Heart right ventricle (tissue), 16 donors: ENCODE measurements at places on chromosomes 7 and 10. TPM values are rescaled to one million over a fixed set of nuclear protein-coding genes. Genes with fewer than 3 reads are reported as not detected.

PAX2 gene
- polyA plus RNA-seq = not detected

NAMPT gene
- 97.8 TPM for polyA plus RNA-seq

- no peak for DNase-seq
- no peaks in the 10 kb centered on the region for H3K36me3 ChIP-seq
- no peak overlapping the region for H3K4me3 ChIP-seq
- H3K27ac ChIP-seq = no peak overlapping the region
Observed at GRCh38 chr7:109844362-109844761, 1246.6 kb upstream of the LRRN3 start.

DNA sequence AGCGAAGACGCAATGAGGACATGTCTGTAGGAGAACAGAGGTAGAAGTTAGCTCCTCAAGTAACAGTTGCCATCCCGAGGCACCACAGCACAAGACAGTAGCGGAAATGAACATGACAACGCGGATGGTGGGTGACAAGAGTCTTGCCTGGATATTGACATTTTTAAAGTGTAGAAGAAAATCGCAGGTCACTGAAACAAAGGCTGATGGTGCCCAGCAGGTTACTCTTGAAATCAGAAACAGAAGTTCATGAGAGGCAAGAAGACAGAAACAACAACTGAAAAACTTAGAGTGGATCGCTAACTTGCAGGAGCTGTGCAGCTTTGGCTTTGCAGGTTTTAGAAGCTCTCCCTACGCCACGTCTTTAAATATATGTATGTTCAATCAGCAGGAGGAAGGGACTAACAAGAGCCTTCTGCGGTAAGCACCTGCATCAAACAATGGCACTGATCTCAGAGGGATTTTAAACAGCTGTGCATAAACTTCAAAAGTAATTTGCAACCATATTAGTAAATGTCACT lies 1.8 kb downstream of the PRKCQ start:
- no peak overlapping the region for H3K4me3 ChIP-seq
- no peaks in the 10 kb centered on the region for H3K36me3 ChIP-seq
- H3K27me3 ChIP-seq = peaks cover 60% of the 10 kb centered on the region
- DNase-seq = no peak

DNA sequence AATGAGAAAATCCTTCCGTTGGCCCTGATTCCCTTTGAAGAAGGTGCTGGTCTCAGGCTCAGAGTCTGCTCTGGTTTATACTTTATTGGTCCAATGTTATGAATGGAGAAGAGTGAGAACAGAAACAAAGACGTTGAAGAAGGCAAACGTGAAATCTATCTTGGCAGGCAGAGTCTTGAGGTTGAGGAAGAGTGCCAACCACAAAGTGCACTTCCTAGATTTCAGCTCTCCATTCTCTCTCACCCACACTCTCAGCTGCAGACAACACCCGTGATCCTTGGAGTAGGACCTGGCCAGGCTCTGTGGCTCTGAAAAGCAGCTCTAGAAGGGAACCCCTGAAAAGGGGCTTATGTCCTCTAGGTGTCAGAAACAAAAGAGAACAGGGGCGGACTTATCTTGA lies 128.9 kb upstream of the PLXNA4 start:
- no peak for DNase-seq
- no peak overlapping the region for H3K4me3 ChIP-seq
- no peaks in the 10 kb centered on the region for H3K36me3 ChIP-seq

- DNase-seq = no peak
- H3K4me3 ChIP-seq = no peak overlapping the region
- no peak overlapping the region for H3K27ac ChIP-seq
- H3K27me3 ChIP-seq = peaks cover 16% of the 10 kb centered on the region
- H3K36me3 ChIP-seq = no peaks in the 10 kb centered on the region
- no peaks in the 10 kb centered on the region for H3K4me1 ChIP-seq
Observed at GRCh38 chr7:45153233-45153632, 4.4 kb upstream of the RAMP3 start.

DNA sequence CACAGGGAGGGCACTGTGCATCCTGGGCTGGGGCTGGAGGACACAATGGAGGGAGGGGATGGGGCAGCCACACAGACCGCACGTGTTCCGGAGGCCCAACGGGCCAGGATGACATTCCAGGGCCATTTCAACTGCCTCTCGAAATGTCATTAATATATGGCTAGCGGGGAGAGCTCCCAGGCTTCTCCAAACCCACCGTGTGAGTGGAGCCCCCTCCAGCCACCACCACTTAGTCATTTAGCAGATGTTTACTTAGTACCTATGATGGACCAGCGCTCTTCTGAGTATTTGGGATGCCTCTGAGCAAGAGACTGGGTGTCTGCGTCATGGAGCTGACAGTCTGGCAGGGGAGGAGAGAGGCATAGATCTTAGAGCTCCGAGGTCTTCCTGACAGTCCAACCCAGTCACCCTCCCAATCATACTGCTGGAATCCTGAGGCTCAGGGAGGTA lies 107.3 kb downstream of the ZMIZ1 start:
- H3K27ac ChIP-seq = peak overlapping the region; percentile 66
- no peaks in the 10 kb centered on the region for H3K36me3 ChIP-seq
- no peak overlapping the region for H3K4me3 ChIP-seq
- no peaks in the 10 kb centered on the region for H3K27me3 ChIP-seq
